ENCODE measurements at places on chromosomes 7 and 10.

DNA sequence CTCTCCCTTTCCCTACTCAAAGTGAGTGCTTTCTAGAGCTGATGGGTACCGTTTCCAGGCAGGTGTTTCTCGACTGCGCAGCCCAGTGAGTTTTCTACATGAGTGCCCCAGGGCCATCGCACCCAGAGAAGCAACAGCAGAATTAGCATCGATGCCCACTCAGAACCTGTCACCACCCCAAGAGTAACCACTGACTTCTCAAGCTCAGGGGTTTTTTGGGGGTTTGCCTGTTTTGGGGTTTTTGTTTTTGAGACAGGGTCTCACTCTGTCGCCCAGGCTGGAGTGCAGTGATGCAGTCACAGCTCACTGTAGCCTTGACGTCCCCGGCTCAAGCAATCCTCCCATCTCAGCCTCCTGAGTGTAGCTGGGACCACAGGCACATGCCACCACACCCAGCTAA is 25.7 kb downstream of the SNX8 start:
- no peak for DNase-seq

DNA sequence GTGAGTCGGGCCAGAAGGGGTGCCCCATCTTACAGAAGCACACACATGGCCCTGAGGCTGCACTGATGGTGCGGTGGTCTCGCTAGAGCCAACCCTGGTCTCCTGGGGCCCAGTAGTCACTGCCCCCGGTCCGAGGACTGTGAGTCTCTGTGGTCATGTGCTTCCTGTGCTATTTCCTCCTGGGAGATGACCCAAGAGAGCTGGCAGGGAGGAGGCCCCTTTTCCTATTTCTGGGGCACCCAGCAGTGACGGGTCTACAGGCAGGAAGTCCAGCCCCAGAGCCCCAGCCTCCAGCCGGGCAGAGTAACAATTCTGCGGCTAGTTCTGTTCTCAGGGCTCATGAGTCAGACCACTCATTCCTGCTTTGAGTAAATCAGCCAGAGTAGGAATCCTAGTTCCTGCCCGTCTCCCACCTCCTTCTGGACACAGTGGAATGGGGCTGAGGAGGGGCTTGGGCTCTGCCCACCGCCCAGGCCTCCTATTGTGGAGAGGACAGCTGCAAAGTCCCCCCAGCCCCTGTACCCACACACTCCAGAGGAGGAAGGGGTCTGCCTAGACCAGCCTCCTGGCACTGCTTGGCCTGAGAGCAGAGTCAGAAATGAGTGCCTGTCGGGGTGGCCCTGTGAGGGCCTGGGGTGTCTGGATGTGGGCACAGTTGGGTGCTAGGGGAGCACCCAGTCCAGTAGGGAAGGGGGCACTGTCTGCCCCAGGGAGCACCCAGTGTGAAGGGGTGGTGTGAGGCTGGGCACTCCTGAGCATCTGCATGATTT is 80.5 kb upstream of the PPIF start:
- DNase-seq: no peak

GRCh38 chr7:95899919-95900513 is 127.7 kb downstream of the DYNC1I1 start:
- DNase-seq: no peak

GRCh38 chr10:24873281-24873683 is 79.1 kb downstream of the PRTFDC1 start:
- no peak for DNase-seq

DNA sequence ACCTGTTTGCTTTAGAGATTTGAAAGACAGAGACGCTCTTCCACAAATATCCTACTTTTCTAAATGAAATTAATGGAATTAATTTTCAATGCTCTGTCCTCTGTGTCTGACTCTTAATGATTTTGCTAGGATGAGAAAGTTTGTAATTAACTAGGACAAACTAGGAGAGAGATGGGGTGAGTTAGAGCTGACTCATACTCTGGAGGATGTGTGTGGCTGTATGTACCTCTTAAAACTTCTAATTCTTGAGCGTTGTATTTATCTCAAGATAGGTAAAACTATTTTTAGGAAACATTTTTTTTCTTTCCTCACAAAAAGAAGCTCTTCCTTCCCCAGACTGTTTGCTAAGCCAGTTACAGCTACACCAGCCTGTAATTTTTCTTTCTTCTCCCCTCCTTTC is 178.8 kb upstream of the ANKRD30A start:
- no peak for DNase-seq

- DNase-seq: no peak
These were observed 43.1 kb upstream of the KCNIP2 start for GRCh38 chr10:101886521-101887312.

DNA sequence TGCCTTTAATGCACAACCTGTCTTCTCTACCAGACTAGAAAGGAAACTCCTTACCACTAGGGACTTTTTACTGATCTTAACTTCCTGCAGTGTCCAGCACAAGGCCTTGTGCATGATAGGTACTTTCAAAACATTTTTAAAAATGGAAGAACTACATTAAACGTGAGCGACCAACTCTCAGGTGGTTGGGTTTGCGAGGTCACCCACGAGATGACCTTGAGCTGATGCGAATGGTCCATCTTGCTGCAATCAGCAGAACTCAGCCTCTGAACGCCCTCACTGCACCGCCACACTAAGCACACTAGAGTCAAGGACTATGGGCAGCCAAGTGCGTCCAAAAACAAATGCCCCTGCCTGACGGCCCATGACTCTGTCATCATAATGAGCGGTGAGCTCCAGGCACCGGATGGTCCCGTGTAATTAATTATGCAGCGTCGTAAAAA is 34.9 kb upstream of the PTF1A start:
- DNase-seq: no peak

- DNase-seq: no peak
These were observed 59.6 kb downstream of the ADRB1 start for GRCh38 chr10:114103284-114103683.

DNA sequence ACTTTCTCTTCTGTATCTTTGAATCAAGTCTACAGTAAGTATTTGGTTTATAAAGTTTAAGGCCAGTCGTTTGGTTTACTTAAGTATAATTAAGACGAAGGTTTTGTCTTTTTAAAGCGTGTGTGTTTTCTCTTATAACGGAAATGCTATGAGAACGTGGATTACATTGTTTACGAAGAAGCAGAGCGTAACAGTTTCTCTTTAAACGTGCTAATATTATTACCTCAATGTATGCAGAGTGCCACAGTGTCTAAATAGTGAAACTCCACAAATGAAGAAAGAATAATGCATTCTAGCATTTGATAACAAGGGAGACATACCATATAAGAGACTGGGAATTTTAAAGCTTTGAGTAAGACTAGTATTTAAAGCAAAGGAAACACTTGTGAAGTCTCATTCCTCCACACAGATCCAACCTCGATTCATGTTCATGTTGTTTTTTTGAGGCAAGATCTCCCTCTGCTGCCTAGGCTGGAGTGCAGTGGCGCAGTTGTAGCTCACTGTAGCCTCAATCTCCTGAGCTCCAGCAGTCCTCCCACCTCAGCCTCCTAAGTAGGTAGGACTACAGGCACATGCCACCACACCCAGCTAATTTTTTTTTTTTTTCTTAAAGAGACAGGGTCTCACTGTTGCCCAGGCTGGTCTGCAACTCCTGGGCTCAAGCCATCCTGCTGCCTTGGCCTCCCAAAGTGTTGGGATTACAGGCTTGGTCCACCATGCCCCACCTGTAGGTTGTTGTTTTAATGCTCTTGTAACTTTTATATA is 75.1 kb downstream of the ANKRD61 start:
- DNase-seq: no peak

DNA sequence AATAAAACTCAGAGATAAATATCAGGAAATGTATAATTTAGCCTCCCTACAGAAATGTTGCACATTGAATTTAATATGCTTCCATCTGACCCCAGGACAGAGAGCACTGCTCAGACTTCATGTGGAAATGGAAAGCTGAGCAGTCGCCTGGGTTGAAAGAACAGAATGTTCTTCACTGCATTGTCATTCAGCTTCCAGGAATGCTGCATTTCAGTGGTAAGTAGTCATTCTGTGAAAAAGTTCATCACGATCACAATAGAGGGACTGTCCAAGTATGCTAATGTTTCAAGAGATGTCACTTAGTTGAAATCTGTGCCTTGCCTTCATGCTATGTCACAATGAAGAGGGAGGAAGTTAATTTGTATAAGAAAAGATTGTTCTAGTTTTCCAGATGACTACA is 147.3 kb downstream of the NRCAM start:
- DNase-seq: no peak

GRCh38 chr10:129123428-129123827 is 343.6 kb upstream of the MGMT start:
- no peak for DNase-seq

GRCh38 chr7:51126324-51126723 is 190.3 kb downstream of the COBL start:
- no peak for DNase-seq

DNA sequence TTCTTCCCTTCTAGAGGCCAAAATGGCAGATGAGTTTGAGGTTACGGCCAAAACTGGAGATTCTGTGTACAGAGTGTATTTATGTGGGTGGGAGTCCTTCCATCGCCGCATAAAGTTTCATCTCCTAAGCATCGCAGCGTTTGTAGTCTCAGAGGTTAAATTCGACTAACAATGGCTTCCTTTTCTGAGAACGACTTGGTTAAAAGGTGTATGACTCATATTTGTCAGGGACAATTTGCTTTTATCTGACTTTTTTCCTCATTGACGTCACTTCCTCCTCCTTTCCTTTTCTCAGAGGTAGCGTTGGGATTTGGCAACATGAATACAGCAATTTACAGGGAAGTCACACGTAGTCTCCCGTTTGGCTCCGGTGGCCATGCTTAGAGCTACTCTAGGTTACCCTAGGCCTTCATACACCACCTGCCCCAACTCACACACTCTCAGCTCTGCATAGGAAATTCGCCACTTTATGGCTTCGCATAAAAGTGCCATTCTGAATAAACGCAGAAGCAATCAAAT is 37.6 kb upstream of the TCF7L2 start:
- DNase-seq: no peak
